ENCODE measurements at places on chromosomes 4 and X. TPM values are rescaled to one million over a fixed set of nuclear protein-coding genes. Genes with fewer than 3 reads are reported as not detected.
A peak's percentile ranks its signal among the peaks of the same experiment; 100 is the strongest.

GRCh38 chrX:41634284-41634683, 54.5 kb upstream of the GPR34 start:
- DNase-seq: no peak

DNA sequence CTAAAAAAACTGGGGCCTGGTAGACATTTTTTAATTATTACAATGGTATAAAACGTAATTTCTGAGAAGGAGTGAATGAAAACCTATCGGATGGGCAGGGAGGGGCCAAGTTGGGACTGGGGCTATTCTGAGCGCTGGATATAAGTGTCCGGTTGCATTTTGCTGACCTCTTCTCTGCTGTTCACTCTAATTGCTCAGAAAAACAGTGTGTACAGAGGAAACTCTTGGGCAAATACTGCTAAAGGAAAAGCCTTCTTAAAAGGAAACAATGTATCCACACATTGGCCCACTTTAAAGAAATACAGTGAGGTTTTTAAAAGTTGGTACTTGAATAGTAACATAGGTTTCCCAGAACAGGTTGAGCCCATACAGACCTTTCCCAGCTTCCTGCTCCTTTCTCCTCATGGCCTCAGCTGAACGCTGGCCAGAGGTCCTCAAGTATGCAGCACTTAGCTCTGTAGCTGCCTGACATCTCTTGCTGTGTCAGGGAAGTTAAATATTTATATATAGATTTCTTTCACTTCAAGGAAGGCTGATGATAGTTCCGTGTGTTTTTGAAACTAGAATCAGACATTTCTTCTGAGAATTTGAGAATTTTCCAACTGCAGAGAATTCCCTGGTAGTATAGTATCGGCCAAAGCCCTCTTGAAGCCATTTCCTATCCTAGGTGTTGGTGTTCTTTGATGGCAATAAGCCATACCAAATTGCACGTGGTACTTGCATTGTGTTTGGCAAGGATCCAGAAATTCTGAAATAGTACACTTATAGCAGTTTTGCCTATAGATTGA, 97.1 kb upstream of the SLC4A4 start:
- peak; percentile 64 for DNase-seq

DNA sequence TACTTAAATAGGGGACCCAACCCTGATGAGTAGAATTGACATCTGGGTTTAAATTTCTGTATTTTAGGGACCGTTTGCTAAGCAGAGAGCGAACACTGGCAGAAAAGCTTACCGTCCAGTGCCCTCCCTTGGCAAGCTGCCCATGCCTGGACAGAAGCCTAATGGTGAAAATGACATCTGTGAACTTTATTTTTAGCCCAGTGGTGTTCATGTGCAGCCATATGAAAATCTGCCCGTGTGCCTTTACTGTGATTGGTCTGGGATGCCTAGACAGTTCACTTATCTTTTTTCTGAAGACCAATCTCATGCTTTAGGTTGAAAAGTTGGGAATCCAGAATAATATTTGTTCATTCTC, 1.1 kb downstream of the STBD1 start:
- DNase-seq: peak; percentile 78

DNA sequence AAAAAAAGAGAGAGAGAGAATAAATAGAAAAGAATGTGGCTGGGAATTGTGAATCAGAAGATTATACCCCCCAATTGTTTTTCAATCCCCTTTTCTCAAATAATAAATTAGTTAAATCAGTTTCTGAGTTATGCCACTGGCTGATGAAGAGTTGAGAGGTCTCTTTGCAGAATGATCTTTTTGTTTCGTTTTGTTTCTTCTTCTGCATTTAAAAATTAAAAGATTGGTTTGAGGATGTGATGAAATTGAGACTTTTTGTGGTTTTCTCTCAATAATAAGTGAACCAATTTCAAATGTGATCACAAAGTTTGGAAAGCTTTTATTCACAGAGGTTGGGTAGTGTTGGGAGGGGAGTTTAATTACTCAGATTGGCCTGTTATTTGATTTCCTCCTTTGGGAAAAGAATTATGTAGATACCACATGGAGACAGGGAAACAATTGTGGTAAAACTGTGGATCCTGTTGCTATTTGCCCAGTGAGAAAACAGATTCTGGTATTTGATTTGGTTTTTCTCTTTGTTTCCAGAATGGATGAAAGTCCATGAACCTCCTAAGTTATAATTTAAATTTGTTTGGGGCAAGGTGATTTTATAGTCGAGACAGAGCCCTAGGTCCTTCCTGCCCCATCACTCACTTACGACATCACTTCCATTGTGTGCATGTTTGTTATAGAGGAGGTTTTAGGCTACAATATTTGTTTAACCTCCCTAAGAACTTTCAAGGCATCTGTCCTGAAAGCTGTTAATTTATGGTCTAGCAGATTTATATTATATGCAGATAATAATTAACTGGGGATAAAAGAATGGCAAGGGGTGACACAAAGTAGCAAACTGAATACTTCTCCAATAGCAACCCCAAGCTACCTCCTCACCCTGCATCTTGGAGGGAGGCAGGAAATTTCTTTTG, 92.0 kb upstream of the BMPR1B start:
- DNase-seq: no peak

- DNase-seq: peak; percentile 29
Observed at GRCh38 chr4:2364654-2365053, 53.8 kb downstream of the ZFYVE28 start.

GRCh38 chrX:79231662-79232061, 87.2 kb downstream of the GPR174 start:
- no peak for DNase-seq

DNA sequence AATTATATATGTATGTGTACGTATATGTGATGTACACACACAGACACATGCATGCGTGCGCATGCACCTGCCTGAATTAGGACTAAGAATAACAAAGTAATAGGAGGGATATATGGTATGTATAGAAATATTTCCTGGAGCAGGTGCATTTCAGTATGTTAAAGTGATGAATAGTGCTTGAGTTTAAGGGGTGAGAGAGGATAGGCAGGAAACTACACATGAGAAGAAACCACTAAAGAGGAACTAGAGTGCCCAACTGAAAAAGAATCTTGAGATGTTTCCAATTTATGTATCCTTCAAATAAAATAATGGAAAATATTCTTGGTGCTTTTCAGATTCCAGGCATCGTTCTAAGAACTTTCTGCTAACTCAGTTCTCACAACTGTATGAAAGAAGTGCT, 52.6 kb upstream of the UNC5C start:
- DNase-seq: no peak

DNA sequence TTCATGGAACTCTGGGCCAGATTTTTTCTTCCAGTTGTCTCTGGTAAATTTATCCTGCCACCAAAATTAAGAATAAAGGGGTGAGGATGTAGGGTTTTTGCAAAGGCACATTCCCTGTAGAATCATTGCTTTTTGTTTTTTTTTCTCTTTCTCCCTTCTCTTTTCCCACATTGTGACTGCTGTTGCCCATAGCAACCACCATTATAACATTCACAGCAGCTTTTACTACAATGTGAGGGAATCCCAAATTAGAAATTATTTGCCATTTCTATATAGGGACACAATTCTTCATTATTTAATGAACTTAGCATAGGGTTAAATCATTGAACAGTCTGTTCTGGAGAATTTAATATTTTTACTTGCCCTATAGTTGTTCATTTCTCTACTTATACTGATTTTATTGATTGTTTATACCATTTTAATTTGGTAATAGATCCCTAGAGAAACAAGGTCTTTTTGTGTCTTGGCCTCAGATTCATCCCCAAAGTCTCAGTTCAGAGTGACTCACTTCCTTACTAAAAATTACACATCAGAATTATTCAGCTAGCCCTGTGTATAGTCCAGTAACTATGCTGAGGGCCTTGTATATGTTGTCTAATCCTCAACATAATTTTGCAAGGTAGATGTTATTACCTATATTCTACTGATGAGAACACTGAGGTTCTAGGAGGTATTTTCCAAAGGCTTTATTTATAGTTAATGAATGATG, 80.8 kb upstream of the ANK2 start:
- DNase-seq: no peak

DNA sequence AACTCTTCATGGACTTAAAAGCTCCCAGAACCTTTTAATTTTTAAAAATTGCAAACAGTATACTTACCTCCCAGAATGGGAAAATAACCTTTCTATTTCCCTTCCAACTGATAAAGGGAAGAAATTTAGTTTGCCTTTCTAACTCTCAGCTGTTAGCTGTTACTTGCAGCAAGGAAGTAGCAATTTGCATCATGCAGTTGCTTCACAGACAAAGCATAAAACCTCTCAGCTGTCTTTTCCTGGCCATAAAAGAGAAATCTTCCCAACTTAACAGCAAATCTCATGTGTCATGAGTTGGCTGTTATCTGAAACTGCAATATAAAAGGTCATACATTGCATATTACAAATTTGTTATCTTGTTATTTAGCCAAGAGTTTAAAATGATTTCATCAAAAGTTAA, 18.4 kb downstream of the C4orf17 start:
- peak; percentile 63 for DNase-seq

ZNF330 gene
- 38.1 TPM for total RNA-seq

NWD2 gene
- 0.41 TPM for total RNA-seq
